ENCODE measurements at places on chromosomes 16 and 17.

GRCh38 chr17:19569785-19570543 is 36.3 kb downstream of the SLC47A1 start:
- DNase-seq: peak; percentile 17

- DNase-seq: no peak
These were observed 402.0 kb upstream of the TNRC6C start for GRCh38 chr17:77556383-77557061.

DNA sequence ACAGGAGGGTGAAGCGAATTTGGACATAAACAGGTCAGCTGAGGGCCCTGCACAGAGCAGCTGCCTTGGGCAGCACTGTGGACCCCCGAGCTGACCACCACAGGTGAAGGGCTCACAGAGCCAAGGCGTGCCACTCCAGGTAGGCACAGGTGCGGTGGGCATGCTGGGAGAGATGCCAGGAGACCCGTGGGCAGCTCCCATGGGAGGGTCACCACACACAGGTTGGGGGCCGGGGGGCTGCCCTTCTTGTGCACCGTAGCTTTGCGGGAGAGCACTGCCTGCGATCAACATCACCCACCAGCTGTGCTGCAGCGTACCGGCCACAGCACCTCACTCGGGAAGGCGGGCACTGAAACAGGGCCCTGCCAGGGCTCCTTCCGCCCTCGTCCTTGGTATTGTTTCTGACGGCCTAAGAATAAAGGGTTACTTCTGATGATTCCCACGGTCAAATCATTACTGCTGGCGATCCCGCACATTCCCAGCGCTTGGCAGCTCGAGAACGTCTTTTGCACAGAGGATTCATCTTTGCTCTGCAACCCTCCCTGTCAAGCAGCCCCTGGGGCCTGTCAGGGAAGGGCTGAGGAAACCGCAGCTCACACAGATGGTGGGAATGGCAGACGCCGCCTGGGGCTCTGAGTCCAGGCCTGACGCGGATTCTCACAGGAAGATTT is 181.7 kb downstream of the BANP start:
- no peak for DNase-seq

GRCh38 chr16:11725457-11725856 is 17.2 kb downstream of the TXNDC11 start:
- peak; percentile 43 for DNase-seq

DNA sequence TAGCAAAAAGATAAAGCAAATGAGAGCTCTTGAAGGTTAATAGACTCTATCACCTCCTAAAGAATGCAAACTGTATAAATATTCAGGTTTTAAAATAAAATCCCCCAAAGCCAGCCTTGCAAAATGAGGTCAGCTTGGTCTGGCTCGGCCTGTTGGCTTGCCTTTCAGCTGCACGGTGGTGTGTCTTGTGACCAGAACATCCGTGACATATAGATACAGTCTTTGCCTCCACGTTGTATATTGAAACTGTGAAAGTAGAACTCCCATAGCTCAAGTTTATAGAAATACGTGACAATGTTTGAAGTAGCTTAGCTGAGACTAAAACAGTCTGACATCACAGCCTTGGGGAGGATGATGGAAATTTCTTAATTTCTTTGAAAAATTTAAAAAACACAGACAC is 236.6 kb upstream of the MYOCD start:
- DNase-seq: no peak

DNA sequence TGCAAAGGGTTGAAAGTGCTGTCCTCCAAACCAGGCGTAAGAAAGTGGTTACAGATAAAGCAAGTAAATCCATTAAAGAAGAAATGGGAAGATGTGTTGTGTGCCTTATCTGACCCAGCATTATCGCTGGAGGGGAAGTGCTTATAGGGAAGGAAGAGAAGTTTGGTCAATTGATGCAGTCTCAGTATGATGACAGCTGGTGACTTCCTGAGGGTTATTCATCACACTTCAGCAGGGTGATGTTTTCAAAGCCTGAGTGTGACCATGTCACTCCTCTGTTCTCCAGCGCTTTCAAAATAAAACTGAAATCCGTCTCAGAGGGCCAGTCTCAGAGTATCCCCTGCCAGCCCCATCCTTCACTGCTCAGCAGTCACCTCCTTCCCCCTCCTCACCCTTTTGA is 505.4 kb upstream of the RBFOX1 start:
- DNase-seq: no peak

- no peak for DNase-seq
These were observed 3.2 kb downstream of the CBX4 start for GRCh38 chr17:79835953-79836509.

DNA sequence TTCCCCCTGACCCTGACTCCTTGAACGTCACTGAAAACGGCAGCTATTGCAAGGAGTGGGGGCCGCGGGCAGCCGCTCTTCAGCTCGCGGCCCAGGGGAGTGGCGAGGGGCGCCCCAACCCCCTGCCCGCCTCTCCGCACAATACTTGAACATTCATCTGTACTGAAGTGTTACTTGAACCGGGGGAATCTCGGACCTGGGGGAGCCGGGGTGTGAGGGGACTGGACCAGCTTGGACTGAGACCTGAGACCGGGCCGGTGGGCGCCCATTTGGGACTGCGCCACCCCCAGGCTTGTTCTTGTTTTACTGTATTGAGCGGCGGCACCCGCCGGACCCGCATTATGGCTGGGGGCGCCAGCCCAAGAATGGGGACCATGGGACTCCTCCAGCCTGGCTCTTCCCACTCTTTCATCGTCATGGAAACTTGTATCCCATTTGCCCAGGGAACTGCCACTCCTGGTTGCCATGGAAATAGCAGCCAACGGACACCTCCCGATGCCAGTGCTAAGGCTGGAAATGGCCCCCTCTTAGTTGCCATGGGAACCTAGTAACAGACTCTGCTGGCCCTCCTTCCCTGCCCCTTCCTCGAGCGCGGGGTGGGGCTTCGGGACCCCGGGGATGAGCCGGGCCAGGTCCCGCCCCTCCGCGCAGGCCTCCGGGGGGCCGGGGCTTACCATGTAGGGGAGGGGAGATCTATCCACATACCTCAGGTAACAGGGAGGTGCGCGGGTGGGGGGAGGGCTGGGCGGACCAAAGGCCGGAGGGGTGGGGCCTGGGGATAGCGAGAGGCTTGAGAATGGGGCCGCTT is 805 bp upstream of the ORAI3 start:
- DNase-seq: peak; percentile 99

DNA sequence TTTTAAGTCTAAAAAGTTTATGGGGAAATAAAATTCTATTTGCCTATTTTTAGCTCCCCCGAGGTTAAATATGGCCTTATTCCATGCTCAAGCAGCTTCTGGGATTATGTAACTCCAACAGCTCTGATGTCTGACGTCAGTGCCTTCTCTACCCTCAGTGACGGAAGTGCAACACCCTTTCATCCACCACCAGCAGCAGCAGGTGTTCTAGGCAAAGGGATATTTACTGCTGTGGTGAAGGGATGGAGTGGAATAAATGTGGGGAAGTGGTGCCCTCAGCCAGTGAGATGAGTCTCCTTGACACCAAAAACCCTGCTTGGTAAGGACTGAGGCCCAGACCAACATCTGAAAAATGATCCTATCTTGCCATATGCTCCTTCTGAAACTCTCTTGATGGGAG is 247.4 kb downstream of the SHISA9 start:
- DNase-seq: no peak

DNA sequence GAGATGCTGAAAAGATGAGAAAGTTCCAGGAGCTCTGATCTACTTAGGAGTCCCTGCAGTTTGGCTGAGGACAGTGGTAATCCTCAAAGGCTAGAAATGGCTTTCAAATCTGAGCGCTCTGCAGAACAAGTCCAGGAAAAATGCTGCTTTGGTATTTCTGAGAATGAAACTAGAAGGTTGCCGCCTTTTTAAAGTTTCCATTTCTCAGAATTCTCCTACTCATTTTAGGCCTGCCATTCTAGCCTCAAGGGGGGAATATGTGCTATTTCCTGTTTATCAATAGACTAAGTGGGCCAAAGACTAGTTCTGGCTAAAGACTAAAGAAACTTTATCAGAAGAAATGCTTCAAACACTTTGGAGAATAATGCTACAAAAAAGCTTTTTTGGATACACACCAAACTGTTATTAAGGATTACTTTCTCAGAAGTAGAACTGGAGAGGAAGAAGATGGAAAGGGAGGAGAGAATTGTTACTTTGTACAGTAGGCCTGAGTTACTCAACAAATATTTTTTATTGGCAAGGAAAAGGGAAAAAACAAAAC is at the start of gene SLFN12L:
Gene SLFN12L (minus strand): TSS at position 78 of the 541 bp plus-strand sequence. CDS start 15,314 bp downstream, outside the sequence.
- DNase-seq: no peak

- DNase-seq: peak; percentile 39
These were observed 32.1 kb downstream of the CCDC40 start for GRCh38 chr17:80068301-80069222.

- DNase-seq: peak; percentile 44
These were observed 14.0 kb upstream of the EMP2 start for GRCh38 chr16:10594312-10594950.

All from thyroid gland (tissue), 4 donors.